ENCODE measurements at places on chromosomes 5 and 9.

- H3K27ac ChIP-seq = peak overlapping the region; percentile 38
- DNase-seq = peak; percentile 80
- no peak overlapping the region for H3K4me3 ChIP-seq
- H3K4me1 ChIP-seq = no peaks in the 10 kb centered on the region
These were observed 34.6 kb upstream of the TNIP1 start for GRCh38 chr5:151115272-151115905.

DNA sequence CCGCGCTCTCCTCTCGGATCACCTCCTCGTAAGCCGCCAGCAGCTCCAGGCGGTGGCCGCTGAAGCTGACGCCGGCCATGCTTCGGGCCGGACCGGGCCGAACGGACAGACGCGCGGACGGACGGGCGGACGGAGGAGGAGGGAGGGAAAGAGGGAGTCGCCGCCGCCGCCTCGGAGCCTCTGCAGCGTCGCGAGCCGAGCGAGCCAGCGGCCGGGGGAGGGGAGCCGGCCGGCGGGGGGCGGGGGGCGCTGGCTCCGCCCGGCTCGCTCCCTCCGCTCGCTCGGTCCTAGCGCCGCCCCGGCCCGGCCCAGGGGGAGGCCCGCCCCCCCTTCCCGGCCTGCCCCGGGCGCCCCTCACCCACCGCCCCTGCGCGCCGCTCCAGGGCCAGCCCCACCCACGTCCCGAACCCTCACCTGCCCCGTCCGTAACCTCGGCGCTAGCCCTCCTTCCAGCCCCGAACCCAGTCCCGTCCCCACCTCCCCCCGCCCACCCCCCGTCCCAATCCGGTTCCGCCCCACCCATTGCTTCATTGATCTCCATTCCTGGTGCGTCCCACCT, at the start of gene DBN1:
Gene DBN1 (minus strand): TSS at position 192 of the 559 bp plus-strand sequence. CDS start 113 bp downstream, at position 79.
- no peaks in the 10 kb centered on the region for H3K36me3 ChIP-seq
- peak; percentile 42 for DNase-seq
- peaks cover 64% of the 10 kb centered on the region for H3K27me3 ChIP-seq
- peak within 1 kb of the TSS; percentile 71 for H3K4me3 ChIP-seq
- H3K27ac ChIP-seq = no peak within 1 kb of the TSS
- peaks cover 46% of the 10 kb centered on the region for H3K4me1 ChIP-seq

DNA sequence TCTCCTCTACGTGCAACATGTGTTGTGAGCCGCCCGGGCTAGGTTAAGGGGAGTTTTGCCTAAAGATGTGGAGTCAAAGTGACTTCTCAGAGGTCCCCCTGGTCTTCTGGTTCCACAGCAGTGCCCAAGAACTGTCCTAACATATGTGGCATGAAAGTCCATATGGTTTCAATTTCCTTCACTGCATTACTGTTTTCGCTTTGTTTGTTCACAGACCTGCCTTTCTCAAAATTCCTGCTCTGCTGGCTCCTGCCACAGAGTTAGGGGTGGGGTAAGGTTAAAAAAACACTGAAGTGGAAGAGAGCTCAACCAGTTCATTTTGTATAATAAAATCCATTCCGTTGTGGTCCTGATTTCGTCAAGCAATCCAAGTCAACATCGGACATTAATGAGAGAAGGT, 289.4 kb downstream of the DMAC1 start:
- no peak for DNase-seq
- H3K27me3 ChIP-seq = no peaks in the 10 kb centered on the region
- no peaks in the 10 kb centered on the region for H3K4me1 ChIP-seq
- no peak overlapping the region for H3K27ac ChIP-seq

- peaks cover 5% of the 10 kb centered on the region for H3K27me3 ChIP-seq
- no peaks in the 10 kb centered on the region for H3K36me3 ChIP-seq
These were observed 173.5 kb downstream of the SLIT3 start for GRCh38 chr5:169127431-169127830.

DNA sequence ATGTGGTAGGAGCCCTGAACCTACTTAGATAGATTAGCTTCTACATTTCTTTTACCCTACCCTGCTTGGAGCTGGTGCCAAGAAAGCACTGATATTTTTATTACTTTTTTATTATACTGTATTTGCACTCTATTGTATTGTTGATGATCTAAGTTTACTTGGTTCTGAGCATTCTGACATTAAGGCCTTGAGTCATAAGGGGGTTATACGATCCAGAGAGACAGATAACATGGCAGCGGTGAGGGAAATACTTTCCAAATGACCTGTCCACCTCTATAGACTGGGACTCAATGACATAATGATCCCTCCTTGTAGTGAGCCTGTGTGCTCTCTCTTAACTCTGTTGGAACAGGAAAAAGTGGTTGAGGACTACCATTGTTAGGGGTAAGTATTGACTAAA, 176.3 kb downstream of the MAN2A1 start:
- H3K36me3 ChIP-seq = peaks cover 68% of the 10 kb centered on the region
- no peaks in the 10 kb centered on the region for H3K27me3 ChIP-seq
- DNase-seq = no peak
- H3K27ac ChIP-seq = no peak overlapping the region
- H3K4me3 ChIP-seq = no peak overlapping the region

DNA sequence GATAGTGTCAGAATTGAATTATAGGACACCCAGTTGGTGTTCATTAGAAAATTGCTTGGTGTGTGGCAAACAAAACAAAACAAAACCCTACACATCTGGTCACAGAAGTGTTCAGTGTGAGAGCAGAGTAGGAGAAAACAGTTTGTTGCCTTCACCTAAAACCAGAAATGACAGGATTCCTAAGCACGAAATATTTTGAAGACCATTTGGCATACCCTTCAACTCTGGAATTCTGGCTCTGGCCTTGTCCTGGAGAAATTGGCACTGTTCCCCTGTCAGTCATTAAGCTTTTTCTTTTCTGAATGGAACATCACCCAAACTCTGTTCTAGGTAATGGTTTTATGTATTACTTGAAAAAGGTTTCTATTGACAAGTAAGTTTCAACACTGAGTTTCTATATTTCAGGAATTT, 110.2 kb upstream of the PCA3 start:
- H3K36me3 ChIP-seq = no peaks in the 10 kb centered on the region
- no peaks in the 10 kb centered on the region for H3K27me3 ChIP-seq
- no peak overlapping the region for H3K4me3 ChIP-seq
- H3K4me1 ChIP-seq = peaks cover 45% of the 10 kb centered on the region
- DNase-seq = no peak

- no peak for DNase-seq
- H3K27me3 ChIP-seq = peaks cover 62% of the 10 kb centered on the region
- no peak overlapping the region for H3K27ac ChIP-seq
- no peaks in the 10 kb centered on the region for H3K36me3 ChIP-seq
These were observed 71.9 kb downstream of the MAP1B start for GRCh38 chr5:72179028-72179815.

GRCh38 chr9:72338631-72339030, 26.4 kb downstream of the ZFAND5 start:
- no peaks in the 10 kb centered on the region for H3K27me3 ChIP-seq
- no peak overlapping the region for H3K27ac ChIP-seq
- no peaks in the 10 kb centered on the region for H3K4me1 ChIP-seq
- H3K36me3 ChIP-seq = no peaks in the 10 kb centered on the region
